ENCODE measurements at places on chromosomes 12 and 14. TPM values are rescaled to one million over a fixed set of nuclear protein-coding genes. Genes with fewer than 3 reads are reported as not detected.
A peak's percentile ranks its signal among the peaks of the same experiment; 100 is the strongest.

- no peak for DNase-seq
These were observed 31.2 kb downstream of the BCL11B start for GRCh38 chr14:99240627-99241324.

GRCh38 chr12:48197549-48197970, 5.5 kb downstream of the OR10AD1 start:
- no peak for DNase-seq

- DNase-seq: no peak
These were observed 26.0 kb downstream of the SMUG1 start for GRCh38 chr12:54162741-54163140.

Gene C12orf54
- total RNA-seq: 6.0 TPM

DNA sequence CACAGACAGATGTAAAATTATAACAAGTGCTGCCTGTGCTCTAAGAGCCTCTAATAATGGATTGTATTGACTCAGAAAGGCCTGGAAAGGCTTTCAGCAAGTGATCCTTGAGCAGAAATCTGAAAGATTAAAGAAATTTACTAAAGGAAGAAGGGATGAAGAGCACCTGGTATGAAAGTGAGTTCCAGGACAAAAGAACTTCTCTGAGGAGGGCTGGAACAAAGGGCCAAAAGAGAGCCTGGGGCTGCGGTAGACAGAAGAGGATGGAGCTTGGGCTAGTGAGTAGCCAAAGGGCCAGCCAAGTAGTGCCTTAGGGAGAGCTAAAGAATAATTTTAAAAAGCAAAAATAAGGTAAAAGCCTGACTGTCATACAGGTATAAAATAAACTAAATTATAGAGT, 44.0 kb downstream of the BCAT1 start:
- DNase-seq: no peak

Gene BMP4
- 11.2 TPM for total RNA-seq

Gene IL31
- total RNA-seq: not detected

- DNase-seq: no peak
These were observed 1052.1 kb downstream of the TMEM121 start for GRCh38 chr14:106578481-106578880.

Gene SLC7A7
- total RNA-seq: 8.1 TPM

GRCh38 chr12:6370576-6370935, 4.8 kb downstream of the SCNN1A start:
- DNase-seq: no peak

DNA sequence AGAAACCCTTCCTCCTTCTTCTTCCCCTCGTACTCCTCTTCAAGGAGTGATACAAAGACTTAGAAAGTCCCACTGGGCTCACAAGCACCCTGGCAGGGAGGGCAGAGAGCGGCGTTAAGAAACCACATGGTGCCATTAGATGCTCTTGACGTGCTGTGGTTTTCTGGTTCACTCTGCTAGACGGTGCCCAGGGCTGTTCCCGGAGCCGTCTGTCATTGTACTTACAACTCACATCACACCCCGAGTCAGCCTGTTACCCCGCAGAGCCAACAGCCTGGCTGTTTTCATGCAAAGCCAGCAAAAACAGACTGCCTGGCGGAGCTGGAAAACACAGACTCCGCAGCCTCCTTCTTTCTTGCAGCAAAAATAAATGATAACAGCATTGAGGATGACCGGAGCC, 232.6 kb upstream of the TBX3 start:
- DNase-seq: no peak

- no peak for DNase-seq
These were observed 122.9 kb downstream of the PPHLN1 start for GRCh38 chr12:42448841-42449240.

Gene POP5
- 39.3 TPM for total RNA-seq

DNA sequence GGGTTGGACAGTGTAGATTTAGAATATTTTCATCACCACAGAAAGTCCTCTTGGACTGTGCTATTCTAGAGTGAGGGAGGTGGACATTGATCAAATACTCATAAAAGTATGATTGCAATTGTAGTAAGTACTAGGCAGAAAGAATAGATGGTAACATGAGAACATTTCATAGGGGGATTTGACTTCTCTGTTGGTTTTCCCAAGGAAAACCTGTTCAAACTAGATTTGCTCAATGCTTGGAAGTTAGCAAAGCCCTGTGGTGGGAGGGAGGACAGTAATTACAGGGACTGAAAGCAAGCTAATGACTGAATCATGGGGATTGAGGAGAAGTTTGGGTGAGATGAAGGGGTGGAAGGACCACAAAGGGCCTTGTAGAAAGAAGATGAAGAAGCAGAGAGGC, 24.4 kb upstream of the EID3 start:
- no peak for DNase-seq

GRCh38 chr12:22653791-22654190, 28.8 kb downstream of the ETNK1 start:
- no peak for DNase-seq

Gene SYCP3
- total RNA-seq: not detected

GRCh38 chr14:65210118-65210821, 108.0 kb upstream of the MAX start:
- DNase-seq: no peak

Gene SOS2
- 41.4 TPM for total RNA-seq

Gene AGAP2
- 0.82 TPM for total RNA-seq

DNA sequence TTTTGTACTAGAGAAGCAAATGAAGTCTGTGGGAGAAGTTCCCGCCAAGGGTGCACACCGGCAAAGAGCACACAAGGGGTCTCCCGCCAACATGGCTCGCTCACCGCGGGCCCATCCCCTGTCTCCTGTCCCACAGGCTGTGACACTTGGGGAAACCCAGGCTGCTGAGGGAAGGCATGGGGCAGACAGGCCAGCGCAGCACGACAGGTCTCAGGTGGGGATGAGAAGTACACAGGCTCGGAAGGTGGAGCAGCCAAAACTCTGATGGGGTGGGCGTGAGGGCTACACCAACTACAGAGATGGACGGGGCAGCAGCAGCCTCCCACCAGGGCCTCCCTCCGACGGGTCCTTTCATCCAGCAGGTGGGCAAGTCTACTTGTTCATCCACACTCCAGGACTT, 64.4 kb downstream of the RNF34 start:
- DNase-seq: no peak

DNA sequence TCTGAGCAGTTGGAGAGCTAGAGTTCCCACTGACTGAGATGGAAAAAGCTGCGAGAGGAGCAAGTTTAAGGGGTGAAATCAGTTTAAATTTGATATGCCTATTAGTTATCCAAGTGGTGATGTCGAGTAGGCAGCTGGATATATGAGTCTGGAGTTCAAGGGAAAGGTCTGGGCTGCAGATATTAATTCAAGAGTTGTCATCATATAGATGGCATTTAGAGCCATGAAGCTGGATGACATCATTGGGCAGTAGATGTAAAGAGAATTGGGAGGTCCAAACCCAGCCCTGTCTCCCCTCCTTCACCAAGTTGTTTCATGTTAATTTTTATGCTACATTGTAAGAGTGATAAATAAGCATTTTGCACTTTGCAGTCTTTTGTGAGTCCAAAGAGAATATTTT, 898.1 kb downstream of the GALC start:
- DNase-seq: no peak

GRCh38 chr12:9163392-9163791, 44.8 kb downstream of the PZP start:
- DNase-seq: no peak

- no peak for DNase-seq
These were observed 51.4 kb downstream of the VCPKMT start for GRCh38 chr14:50064993-50065392.

DNA sequence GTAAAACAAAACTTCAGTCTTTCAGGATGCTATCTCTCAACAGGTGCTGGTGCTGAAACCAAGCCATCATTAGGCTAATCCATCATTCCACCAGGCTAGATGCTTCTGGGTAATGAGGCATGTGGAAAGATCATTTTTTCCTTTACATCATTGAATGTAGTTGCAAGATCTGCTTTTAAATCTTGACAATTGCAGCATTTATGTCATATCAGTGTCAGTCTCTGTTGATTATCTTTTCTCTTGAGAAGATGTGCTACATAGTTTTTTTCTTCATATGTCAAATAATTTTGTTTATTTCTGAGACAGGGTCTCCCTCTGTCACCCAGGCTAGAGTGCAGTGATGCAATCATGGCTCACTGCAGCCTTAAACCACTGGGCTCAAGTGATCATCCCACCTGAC, 16.2 kb upstream of the EXD2 start:
- DNase-seq: no peak

- DNase-seq: no peak
These were observed 1445.8 kb upstream of the FLRT2 start for GRCh38 chr14:84084056-84084630.

Gene NGB
- total RNA-seq: 0.91 TPM

DNA sequence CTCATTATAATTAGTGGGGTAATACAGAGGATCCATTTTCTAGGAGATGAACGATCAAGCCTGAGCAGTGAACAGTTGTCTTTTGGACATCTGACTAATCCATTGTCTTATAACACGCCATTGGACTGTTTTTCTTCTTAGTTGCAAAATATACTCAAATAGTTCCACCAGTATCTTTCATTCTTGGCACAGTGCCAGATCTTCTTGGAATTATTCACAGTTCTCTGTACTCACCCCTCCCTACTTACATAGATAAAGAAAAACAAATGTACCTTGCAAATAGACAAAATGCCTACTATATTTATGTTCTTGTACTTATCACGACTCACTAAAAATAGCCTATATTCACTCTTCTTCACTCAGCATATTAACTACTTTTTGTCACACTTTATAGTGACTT, 3.8 kb downstream of the CBLN3 start:
- DNase-seq: no peak

Gene AHNAK2
- 18.3 TPM for total RNA-seq

Gene RNF34
- total RNA-seq: 20.3 TPM

DNA sequence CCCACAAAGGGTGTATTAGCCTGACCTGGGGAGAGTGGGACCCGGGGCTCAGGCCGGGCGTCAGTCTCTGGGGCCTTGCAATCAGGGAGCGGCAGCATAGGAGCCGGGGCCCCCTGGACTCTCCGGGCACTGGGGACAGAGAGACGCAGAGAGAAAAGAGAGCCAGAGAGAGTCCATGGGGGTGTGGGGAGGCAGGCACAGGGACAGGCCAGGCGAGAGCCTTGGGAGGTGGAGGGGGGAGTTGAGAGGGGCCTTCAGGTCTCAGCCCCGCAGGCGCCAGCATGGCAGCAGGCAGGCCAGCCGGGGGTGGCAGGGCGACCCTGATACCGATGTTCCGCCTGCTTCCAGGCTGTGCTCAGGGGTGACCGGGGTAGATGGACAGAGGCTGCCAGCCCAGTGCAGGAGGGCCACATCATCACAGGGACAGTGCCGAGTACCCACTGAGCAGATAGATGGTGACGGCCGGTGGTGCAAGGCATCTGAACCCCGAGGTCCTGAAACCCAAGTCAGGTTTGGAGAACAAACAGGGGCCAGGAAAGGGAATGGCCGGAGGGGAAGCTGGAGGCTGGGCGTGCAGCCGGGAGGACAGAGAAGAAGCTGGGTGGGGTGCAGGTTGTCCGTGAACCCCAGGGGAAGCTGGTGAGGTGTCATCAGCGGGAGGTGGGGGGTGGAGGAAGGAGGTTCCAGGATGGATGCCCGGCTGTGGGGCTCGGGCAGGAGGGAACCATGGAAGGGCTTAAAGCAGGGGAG, 2.9 kb downstream of the EXOC3L4 start:
- DNase-seq: no peak

- peak; percentile 39 for DNase-seq
These were observed 27.7 kb downstream of the CLMN start for GRCh38 chr14:95291859-95292542.

Gene MON2
- total RNA-seq: 48.6 TPM

GRCh38 chr12:113242026-113242418, 20.8 kb downstream of the TPCN1 start:
- peak; percentile 72 for DNase-seq

Gene CCDC198
- total RNA-seq: not detected

Gene RAP1B
- total RNA-seq: 105 TPM

- no peak for DNase-seq
These were observed 206.7 kb downstream of the KIF21A start for GRCh38 chr12:39235990-39236767.

Gene FAM186B
- 10.0 TPM for total RNA-seq

Gene CLEC6A
- total RNA-seq: not detected

- no peak for DNase-seq
These were observed 34.1 kb upstream of the INF2 start for GRCh38 chr14:104655128-104655848.

DNA sequence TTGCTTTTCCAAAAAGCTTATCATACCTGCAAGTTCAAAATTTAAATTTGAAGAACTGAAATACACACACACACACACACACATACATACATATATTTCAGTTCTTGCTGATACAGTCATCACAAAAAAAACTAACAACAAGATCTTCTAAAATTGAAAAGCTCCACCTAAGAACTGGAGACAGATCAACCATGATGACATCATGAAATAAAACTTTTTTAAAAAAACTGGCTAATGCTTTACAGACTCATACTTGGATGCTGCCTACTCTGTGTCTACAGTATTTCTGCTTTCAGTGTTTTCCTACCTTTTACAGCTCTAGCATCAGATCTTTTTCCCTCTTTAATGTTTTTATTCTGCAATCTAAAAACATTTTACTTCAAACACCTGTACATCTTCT, 261.4 kb downstream of the DIO2 start:
- DNase-seq: no peak

- DNase-seq: no peak
These were observed 50.5 kb upstream of the FBRSL1 start for GRCh38 chr12:132439333-132439904.

GRCh38 chr12:19719672-19720071, 280.4 kb downstream of the AEBP2 start:
- no peak for DNase-seq

DNA sequence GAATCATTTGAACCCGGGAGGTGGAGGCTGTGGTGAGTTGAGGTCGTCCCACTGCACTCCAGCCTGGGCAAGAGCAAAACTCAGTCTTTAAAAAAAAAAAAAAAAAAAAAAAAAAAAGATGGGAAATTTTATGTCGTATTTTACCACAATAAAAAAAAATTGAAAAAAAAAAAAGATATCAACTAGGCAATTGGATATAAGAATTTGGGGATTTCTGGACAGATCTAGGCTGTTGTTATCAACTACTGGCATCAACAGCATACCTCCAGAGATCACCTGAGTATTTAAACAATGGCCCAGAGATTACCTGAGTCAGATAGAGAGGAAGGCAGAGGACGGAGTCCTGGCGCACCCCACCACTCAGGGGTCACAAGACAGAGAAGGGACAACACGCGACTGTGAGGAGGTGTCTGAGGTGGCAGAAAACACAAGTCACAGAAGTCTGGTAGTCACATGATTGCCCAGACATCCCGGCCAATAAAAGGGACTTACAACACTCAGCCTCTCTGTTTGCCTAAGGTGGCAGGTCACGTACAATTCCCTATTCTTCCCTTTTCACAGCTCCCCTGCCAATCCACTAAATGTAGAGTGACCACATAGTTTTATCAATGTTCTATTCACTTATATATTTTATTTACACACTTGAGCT, 1.8 kb downstream of the SPRING1 start:
- no peak for DNase-seq

Gene A2ML1
- 43.7 TPM for total RNA-seq

DNA sequence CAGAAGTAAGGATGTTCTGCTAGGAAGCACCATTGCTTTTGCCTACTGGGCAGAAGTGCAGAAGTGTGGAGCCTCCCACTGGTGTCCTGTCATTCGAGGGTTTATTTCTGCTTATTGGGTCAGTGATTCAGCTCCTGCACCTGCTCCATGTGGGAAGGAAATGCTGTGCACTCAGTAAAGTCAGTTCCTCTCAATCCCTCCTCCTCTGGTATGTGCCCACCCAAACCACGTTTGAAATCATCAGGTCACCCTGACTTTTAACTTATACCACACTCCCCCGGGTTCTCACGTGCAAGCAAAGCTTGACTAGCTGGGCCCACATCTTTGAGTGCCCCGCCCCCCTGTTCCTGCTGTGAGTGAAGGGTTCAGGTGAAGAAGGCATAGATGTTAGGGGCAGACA, 223.7 kb downstream of the CHST11 start:
- no peak for DNase-seq

- DNase-seq: no peak
These were observed 497.7 kb upstream of the RPL10L start for GRCh38 chr14:47149326-47149725.

Data from prostate gland (tissue), 2 donors.